ENCODE measurements at places on chromosomes 4 and X. TPM values are rescaled to one million over a fixed set of nuclear protein-coding genes. Genes with fewer than 3 reads are reported as not detected.

GAGE12H gene
- total RNA-seq, result not detected

ADAD1 gene
- not detected for total RNA-seq

MAGEB3 gene
- total RNA-seq, result not detected

TKTL2 gene
- not detected for total RNA-seq

MAOA gene
- total RNA-seq, result 0.60 TPM

PCDH18 gene
- total RNA-seq, result not detected

ZNF518B gene
- 13.8 TPM for total RNA-seq

CNGA1 gene
- not detected for total RNA-seq

GRIA2 gene
- not detected for total RNA-seq

WDFY3 gene
- 0.09 TPM for total RNA-seq

ZDHHC15 gene
- 0.27 TPM for total RNA-seq

GRCh38 chr4:170011921-170012628, 14.1 kb downstream of the MFAP3L start:
- DNase-seq, result no peak
- H3K4me3 ChIP-seq, result no peak overlapping the region
- H3K27me3 ChIP-seq, result no peaks in the 10 kb centered on the region
- no peaks in the 10 kb centered on the region for H3K36me3 ChIP-seq
- peaks cover 5% of the 10 kb centered on the region for H3K4me1 ChIP-seq

DNA sequence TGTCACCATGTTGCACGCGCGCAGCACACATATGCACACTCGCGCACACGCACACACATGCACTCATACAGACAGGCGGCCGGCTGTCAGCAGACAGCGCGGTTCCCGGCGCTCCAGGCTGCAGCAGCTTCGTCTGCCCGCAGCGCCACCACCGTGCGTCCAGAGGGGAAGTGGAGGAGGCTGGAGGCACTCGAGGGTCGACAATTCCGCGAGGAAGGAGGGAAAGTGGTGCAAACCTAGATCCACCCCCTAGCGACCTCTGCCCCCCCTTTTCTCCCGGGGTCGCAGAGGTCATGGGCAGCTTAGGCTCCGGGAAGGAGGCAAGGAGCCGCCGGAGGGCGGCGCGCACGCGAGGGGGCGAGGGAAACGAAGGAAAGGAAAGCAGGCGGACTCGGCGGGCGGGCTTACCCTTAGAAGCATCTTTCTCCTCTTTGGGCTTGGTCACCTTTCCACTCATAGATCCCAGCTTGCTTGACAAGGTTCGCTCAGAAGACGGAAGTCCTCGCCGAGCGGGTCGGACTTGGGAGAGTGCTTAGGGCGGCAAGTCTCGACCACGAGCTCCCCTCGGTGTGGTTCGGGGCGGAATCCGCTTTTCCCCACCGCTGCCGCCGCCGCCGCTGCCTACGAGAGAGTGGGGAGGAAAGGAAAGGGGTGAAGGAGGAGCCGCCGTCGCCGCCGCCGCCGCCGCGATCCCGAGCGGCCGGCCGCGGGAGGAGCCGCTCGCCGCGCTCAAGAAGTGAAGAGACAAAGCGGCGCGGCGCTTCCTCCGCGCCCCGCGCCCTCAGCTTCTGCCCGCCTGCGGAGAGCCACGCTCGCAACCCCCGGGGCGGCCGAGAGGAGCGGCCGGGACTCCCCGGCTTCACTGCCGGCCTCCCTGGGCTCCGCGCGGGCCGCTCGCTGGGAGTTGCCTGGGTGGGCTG, 326.6 kb upstream of the F9 start:
- H3K4me3 ChIP-seq, result no peak overlapping the region
- H3K36me3 ChIP-seq, result no peaks in the 10 kb centered on the region
- no peak overlapping the region for H3K27ac ChIP-seq
- H3K4me1 ChIP-seq, result no peaks in the 10 kb centered on the region
- DNase-seq, result no peak
- peaks cover 30% of the 10 kb centered on the region for H3K27me3 ChIP-seq

- H3K27me3 ChIP-seq, result no peaks in the 10 kb centered on the region
- no peak overlapping the region for H3K27ac ChIP-seq
- H3K36me3 ChIP-seq, result no peaks in the 10 kb centered on the region
- H3K4me1 ChIP-seq, result no peaks in the 10 kb centered on the region
These were observed 17.5 kb upstream of the ANXA10 start for GRCh38 chr4:168074861-168075260.

- H3K36me3 ChIP-seq, result no peaks in the 10 kb centered on the region
- peaks cover 8% of the 10 kb centered on the region for H3K4me1 ChIP-seq
- H3K27ac ChIP-seq, result peak overlapping the region; percentile 74
- peak; percentile 79 for DNase-seq
These were observed 6.7 kb downstream of the MYL5 start for GRCh38 chr4:680928-681645.

DNA sequence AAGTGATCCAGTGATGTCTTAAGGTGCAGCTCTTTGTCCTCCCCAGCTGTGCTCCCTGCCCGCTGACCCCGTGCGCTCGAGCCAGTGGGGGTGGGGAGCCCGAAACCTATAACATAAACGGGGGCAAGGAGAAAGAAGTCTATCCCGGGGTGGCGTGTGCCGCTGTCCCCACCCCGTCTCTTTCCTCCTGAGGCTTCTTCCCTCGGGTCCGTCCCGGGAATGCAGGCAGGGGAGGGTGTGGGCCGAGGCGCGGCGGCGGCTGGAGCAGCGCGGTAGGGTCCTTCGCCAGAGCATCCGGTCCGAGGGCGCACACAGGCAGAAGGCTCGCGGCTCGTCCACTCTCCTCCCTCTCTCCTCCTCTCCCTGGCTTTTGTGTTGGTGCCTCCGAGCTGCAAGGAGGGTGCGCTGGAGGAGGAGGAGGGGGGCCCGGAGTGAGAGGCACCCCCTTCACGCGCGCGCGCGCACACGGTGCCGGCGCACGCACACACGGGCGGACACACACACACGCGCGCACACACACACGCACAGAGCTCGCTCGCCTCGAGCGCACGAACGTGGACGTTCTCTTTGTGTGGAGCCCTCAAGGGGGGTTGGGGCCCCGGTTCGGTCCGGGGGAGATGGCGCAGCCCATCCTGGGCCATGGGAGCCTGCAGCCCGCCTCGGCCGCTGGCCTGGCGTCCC, at the start of gene RAB33A:
Gene RAB33A (plus strand): TSS at position 517 of the 681 bp plus-strand sequence. CDS start 101 bp downstream, at position 618.
- peaks cover 12% of the 10 kb centered on the region for H3K36me3 ChIP-seq
- H3K4me3 ChIP-seq, result peak within 1 kb of the TSS; percentile 93
- DNase-seq, result peak; percentile 49
- peaks cover 37% of the 10 kb centered on the region for H3K4me1 ChIP-seq
- H3K27me3 ChIP-seq, result no peaks in the 10 kb centered on the region

DNA sequence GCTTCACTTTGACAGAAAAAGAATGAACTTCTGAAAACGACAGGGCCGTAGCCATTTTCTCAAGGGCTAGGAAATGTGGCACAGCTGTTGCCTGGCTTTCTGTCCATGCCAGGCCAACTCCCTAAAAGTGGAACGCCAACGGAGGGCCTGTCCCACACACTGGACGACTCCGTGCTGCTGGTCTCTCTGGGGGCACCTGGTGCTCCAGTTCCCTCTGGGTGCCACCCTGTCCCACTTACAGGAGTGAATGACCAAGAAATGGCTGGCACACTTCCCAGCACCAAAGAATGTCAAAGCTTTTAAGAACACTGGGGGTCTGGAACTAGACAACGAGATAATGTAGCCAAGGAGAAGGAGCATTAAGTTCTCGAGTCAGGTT, 40.9 kb downstream of the GATB start:
- H3K4me1 ChIP-seq, result no peaks in the 10 kb centered on the region
- no peaks in the 10 kb centered on the region for H3K27me3 ChIP-seq

- peak overlapping the region; percentile 70 for H3K27ac ChIP-seq
- peaks cover 22% of the 10 kb centered on the region for H3K4me1 ChIP-seq
- H3K4me3 ChIP-seq, result peak overlapping the region; percentile 98
- H3K36me3 ChIP-seq, result peaks cover 49% of the 10 kb centered on the region
- peak; percentile 4 for DNase-seq
These were observed 1.3 kb upstream of the ZNF141 start for GRCh38 chr4:336099-336892.

- H3K4me3 ChIP-seq, result no peak overlapping the region
- DNase-seq, result no peak
- H3K27ac ChIP-seq, result no peak overlapping the region
- H3K36me3 ChIP-seq, result no peaks in the 10 kb centered on the region
- H3K27me3 ChIP-seq, result no peaks in the 10 kb centered on the region
These were observed 1159.7 kb upstream of the PCDH7 start for GRCh38 chr4:29560452-29560851.

DNA sequence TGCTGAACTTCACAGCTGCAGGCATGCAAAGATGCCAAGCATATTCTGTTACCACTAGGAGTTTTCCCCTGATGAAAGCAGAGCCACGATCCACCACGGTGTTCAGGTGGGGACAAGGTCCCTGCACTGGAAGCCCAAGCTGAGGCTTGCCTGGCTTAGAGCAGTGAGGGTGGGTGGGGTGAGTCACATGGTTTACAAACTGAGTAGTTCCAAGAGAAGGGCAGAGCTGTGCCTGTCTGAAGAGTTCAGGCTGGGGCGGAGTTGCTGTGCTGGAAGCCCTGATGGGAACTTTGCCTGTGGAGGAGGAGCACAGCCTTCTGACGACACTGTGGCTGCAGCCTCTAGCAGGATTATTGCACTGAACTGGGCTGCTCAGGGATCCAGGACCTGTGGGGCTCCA, 45.5 kb downstream of the FAM9B start:
- H3K4me1 ChIP-seq, result peaks cover 19% of the 10 kb centered on the region
- H3K27me3 ChIP-seq, result no peaks in the 10 kb centered on the region
- no peak overlapping the region for H3K4me3 ChIP-seq
- H3K36me3 ChIP-seq, result no peaks in the 10 kb centered on the region
- peak; percentile 27 for DNase-seq

DNA sequence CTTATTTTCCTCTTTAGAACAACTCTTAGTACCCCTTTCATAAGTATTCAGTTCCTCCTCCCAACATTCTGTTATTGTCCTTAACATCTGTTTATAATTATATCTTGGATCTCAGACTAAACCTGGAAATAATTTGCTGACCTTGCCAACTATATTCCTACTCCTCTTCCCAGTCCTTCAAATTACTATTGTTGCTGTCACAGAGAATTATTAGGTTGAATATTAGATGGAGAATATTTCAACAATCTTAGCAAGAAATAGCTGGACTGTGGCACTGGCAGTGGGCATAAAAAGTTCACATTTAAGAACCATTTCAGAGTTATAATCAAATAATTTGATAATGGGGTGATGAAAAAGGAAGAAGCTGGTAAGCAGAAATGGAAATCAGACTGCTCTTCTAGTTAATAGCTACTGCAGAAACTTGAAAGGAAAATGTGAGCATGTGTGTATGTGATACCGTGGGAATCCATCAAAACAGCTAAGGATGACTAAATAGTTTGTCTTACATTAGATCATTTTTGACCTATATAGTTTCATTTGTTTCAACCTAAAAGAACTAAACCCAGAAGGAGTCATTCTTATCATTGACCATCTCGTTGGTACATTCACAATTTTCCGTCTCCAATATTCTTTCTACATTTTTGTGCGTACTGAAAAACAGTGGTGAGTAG, 43.3 kb upstream of the PRDM8 start:
- DNase-seq, result no peak
- H3K4me1 ChIP-seq, result peaks cover 34% of the 10 kb centered on the region
- H3K36me3 ChIP-seq, result no peaks in the 10 kb centered on the region
- H3K27me3 ChIP-seq, result no peaks in the 10 kb centered on the region

- H3K4me1 ChIP-seq, result no peaks in the 10 kb centered on the region
- peaks cover 7% of the 10 kb centered on the region for H3K27me3 ChIP-seq
- DNase-seq, result no peak
- H3K36me3 ChIP-seq, result no peaks in the 10 kb centered on the region
- no peak overlapping the region for H3K27ac ChIP-seq
These were observed 172.3 kb downstream of the SHROOM3 start for GRCh38 chr4:76607266-76607799.

- H3K36me3 ChIP-seq, result peaks cover 45% of the 10 kb centered on the region
- H3K4me3 ChIP-seq, result no peak overlapping the region
- no peak for DNase-seq
- peaks cover 19% of the 10 kb centered on the region for H3K4me1 ChIP-seq
These were observed 3.6 kb downstream of the TLR1 start for GRCh38 chr4:38800961-38801450.

DNA sequence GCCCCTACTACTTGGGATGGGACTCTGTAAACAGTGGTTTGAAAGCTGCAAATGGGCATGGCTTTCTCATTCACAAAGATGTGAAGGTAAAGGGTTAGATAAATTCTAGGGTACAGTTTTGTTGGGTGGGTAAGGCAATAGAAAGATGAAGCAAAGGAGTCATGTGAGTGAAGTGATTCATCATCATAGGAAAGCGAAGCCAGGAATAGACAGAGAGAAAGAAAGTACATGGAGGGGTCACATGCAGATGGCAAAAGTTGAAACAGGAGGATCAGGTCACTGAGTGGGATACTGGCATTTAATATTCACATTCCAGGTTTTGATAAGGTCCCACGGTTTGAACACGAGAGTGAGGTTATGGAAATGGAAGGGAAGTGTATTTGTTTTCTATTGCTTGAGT, 8.2 kb upstream of the ABCG2 start:
- no peaks in the 10 kb centered on the region for H3K27me3 ChIP-seq
- no peaks in the 10 kb centered on the region for H3K4me1 ChIP-seq
- no peak overlapping the region for H3K4me3 ChIP-seq
- H3K36me3 ChIP-seq, result peaks cover 2% of the 10 kb centered on the region
- no peak for DNase-seq

GRCh38 chr4:176635372-176636261, 157.1 kb downstream of the VEGFC start:
- no peaks in the 10 kb centered on the region for H3K27me3 ChIP-seq
- H3K36me3 ChIP-seq, result no peaks in the 10 kb centered on the region
- no peak for DNase-seq
- H3K27ac ChIP-seq, result no peak overlapping the region

- H3K4me1 ChIP-seq, result no peaks in the 10 kb centered on the region
- H3K4me3 ChIP-seq, result no peak overlapping the region
- no peak overlapping the region for H3K27ac ChIP-seq
- no peaks in the 10 kb centered on the region for H3K36me3 ChIP-seq
- H3K27me3 ChIP-seq, result no peaks in the 10 kb centered on the region
These were observed 1182.7 kb downstream of the FSTL5 start for GRCh38 chr4:160981083-160981482.

DNA sequence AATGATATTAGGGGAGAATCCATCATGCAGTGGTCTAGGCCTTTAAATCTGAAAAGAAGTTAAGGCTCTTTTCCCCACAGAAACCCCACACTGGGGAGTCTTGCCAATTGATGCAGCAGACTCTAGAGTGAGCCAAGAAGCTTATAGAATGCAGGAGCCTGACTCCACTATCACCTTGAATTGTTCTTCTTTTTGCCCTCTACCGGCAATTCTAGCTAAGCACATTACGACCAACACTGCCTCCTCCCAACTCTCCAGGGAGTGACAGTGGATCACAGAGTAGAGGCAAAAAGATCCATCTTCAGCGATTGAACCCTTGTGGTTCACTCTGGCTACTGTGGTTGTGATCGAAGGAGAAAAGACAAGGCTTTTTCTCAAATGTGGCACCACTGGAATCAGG, 331.5 kb downstream of the NKX6-1 start:
- H3K36me3 ChIP-seq, result no peaks in the 10 kb centered on the region
- H3K27me3 ChIP-seq, result peaks cover 2% of the 10 kb centered on the region
- DNase-seq, result no peak
- no peaks in the 10 kb centered on the region for H3K4me1 ChIP-seq
- no peak overlapping the region for H3K4me3 ChIP-seq

DNA sequence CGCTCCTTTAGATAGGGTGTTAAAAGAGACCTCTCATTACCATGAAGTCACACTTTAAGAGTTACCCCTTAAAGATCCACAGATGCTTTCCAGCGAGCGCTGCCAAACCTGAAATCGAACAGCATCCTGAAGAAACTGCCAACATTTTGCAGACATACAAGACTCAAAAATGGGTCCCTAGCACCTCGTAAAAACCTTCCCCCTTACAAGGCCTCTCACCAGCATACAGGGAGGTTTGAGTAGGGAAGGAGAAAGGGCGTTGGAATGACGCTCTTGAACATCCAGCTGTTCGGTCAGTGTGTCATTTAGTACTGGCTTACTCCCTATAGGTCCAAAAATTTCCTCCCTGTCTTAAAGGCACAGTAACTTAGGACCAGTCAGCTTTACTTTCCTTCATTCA, 45.3 kb upstream of the PGRMC1 start:
- no peaks in the 10 kb centered on the region for H3K36me3 ChIP-seq
- H3K4me3 ChIP-seq, result no peak overlapping the region
- no peak overlapping the region for H3K27ac ChIP-seq
